ENCODE measurements at places on chromosomes 5 and 9.

- no peak for DNase-seq
Measured at GRCh38 chr5:8270246-8270645, 401.3 kb downstream of the MTRR start.

DNA sequence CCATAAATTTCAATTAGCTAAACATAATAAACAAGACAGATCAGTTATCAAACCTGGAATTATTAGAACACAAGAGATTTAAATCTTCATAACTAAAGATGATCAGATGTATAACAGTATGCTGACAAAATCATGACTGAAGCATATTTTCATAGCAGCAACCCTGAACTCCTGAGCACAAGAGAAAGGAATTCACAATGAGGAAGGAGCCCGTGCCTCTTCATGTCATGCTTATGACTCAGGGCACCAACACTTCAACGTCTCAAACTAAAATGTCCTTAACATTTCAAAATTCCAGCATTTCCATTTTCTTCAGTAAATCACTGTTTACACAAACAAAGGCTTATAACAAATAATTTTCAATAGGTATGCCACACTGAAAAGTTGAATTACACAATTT is 6.7 kb downstream of the AP3B1 start:
- DNase-seq, result no peak

DNA sequence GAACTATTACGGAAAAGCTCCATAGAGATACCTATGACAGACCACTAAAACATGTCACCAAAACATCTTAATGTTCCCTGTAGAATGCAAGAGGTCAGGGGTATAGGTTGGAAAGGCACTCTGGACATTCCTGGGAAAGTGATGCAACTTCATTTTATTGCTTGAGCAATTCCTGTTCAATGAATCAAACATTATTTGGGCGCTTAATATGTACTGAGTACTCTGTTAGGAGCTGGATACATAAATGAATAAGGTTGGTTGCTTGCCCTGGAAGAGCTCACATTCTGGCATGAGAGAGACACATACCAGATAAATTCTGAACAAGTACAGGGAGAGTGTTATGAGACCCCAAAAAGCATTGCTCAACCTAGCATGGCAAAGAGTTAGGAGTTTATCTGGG is 408.9 kb upstream of the DMAC1 start:
- DNase-seq, result no peak

DNA sequence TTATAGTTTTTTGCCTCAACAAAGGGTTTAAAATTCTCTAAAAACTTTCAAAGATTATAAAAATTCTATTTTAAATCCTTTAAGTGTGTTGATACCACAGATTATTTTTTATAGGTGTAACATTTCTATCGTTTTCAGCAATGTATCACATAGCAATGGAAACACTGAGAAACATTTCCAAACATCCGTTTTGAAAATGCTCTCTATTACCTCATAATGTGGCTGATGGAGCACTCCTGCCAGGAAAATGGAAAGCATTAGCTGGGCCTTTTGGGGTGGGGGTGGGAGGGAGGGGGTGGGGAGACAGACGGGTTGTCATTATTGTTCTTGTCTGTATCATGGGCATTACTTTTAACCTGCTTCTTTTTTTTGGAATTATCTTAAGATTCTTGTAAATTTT is 516.5 kb downstream of the ACTL7B start:
- no peak for DNase-seq

GRCh38 chr9:97704851-97705250 is 7.7 kb upstream of the XPA start:
- no peak for DNase-seq

- DNase-seq, result no peak
Measured at GRCh38 chr5:76787237-76787636, 31.6 kb upstream of the F2RL1 start.

DNA sequence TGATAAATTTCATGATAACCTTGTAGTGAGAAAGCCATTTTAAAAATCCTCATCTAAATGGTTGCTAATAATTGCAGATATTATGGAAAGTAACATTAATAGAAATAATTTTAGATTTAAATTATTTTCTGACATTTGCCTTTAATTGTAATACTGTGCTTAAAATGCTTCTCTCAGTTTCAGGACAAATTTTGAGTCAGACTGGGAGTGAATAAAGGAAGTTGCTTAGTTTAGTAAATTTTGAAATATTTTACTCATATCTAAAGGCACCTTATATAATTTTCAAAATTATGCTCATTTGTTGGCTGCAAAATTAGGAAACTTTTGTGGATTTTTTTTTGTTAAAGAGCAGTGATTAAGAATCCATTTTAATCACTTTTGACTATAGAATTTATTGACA is 93.8 kb downstream of the CSNK1G3 start:
- no peak for DNase-seq

DNA sequence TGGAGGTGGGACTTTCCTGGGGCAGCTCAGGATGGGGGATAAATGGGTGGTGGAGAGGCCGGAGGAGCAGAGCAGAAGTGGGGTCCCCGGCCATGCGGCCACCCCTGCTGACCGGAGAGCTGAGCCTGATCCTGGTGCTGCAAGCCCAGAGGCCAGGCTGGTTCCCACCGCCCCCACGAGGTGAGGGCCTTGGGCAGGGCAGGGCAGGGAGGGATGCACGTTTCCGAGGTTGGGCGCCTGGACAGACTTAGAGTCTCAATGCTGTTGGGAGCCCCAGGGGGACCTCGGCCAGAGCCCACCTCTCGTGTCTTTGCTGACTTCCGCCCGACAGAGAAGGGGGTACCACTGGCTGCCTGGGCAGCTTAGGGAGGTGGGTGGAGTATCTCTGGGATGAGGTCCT is 5.5 kb downstream of the OBP2A start:
- DNase-seq, result peak; percentile 39

DNA sequence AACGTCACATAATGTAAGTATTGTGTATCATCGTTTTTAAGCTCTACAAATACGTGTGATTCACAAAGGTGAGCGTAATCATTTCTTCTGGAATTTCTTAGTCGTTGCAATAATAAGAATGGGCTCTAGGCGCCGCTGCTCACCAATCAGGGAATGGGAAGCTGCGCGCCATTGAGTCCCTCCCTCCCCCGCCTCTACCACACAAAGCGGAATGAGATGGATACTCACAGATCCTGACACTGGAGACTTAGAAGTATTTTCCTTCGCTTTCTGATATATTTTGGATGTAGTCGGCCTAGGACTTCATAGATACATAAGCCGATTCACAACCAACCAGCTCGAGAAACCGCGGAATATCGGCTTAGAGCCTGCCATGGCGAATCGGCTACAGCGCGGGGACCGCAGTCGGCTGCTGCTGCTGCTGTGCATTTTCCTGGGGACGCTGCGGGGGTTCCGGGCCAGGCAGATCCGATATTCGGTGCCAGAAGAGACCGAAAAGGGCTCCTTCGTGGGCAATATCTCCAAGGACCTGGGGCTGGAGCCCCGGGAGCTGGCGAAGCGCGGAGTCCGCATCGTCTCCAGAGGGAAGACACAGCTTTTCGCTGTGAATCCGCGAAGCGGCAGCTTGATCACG is at the start of gene PCDHGA11:
TSS of gene PCDHGA11 (plus strand) at position 197 of the 634 bp plus-strand sequence. CDS start at position 374, 177 bp downstream.
- peak; percentile 81 for DNase-seq

GRCh38 chr5:124790895-124791732 is 44.7 kb upstream of the ZNF608 start:
- no peak for DNase-seq

GRCh38 chr9:96251451-96251850 is 50.5 kb downstream of the HSD17B3 start:
- no peak for DNase-seq

GRCh38 chr5:7397937-7398336 is 2.0 kb downstream of the ADCY2 start:
- DNase-seq, result no peak
